Pulmonary artery endothelial cell (primary cell): ENCODE measurements at places on chromosomes 7 and 10.

DNA sequence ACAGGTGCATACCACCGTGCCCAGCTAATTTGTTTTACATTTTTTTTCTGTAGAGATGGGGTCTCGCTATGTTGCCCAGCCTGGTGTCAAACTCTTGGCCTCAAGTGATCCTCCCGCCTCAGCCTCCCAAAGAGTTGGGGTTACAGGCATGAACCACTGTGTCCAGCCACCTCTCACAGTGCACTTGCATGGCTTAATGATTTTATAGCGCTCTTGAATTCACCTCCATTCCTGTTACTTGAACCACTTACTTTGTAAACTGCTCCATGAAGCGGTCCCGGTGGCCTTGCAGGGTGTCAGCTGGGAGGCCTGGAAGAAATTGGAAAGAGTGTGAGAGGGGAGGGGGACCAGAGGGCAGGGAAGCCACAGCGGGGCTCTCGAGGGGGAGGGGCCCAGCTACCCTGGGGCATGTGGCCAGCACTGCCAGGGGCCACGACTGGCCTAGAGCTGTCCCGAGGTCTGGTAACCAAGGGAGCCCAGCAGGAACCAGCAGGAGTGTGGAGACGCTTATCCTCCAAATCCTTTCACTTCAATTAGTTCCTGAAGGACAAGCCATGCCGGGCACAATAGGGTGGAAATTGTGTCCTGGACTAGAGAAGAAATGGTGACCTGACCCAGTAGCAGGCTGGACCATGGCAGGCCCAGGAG lies 76.0 kb downstream of the SPDYE5 start:
- DNase-seq = no peak

DNA sequence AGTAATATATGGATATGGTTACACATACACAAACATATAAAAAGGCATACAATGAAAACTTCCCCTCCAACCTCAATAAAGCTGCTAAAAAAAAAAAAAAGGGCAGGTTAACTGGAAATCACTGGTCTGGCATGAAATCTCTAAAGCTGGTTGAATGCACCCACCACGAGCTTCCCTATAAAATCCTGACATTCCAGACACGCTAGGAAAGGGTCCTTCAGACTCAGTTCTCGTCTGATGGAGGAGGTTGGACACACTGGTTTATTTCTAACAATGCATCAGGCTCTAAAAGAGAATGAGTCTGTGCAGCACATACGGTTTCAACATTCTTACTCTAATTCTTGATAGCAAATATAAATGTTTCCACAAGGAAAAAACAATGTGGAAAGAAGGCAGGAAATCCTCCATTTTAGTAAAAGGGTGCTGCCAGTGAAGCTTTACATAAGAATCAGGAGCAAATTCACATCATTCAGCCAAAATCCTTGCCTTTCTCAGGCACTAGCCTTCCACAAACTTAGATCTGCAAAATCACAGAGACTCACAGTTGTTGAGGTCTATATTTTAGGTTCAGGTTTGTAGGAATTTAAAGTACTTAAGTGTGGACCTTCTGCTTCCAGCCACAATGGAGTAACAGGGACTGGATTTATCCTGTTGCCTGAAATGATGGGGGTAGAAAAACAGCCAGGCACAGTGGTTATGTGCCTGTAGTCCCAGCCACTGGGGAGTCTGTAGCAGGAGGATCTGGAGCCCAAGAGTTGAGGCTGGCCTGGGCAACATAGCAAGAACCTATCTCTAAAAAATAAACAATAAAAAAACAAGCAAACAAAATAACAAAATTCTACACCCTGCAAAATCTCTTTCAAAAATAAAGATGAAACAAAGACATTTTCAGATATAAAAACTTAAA lies 73.5 kb downstream of the CYTH3 start:
- no peak for DNase-seq

DNA sequence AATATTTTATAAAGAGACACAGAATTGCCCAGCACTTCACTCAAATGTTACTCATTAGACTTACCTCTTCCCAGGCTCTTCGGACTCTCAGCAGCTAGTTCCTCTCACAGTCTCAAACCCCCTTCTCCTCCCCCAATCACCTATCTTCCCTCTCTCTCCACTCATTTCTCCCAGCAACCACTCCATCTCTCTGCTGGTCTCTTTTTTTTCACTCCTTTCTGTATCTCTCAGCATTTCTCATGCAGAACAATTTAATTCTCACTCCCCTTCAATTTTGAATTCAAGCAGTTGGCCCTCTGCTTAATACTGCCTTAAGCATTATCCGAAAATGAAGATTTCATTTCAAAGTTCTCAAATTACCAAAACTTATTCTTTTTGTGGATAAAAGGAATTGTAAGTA lies 34.4 kb upstream of the CAV2 start:
- no peak for DNase-seq

DNA sequence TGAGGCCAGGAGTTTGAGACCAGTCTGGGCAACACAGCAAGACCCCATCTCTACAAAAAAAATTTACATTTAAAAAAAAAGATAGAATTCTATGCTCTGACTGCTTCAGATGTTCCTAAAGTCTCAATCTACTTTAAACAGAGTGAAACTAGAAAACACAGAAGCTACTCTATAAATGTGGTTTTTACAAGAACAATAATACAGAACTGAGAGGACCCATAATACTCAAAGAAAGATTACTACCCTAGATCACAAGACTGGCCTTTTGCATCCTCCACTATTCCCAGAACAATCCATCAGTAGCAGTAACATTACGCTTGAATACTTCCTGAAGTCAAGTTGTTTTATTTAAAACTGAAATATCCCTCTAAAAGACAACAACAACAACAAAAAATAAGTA lies 119.4 kb downstream of the ZFAND4 start:
- DNase-seq = no peak

- no peak for DNase-seq
Measured at GRCh38 chr10:120996456-120997034, 145.4 kb downstream of the WDR11 start.
